Mesothelial cell of epicardium (in vitro differentiated cells): ENCODE measurements at places on chromosomes 7 and 10.
A peak's percentile ranks its signal among the peaks of the same experiment; 100 is the strongest.

DNA sequence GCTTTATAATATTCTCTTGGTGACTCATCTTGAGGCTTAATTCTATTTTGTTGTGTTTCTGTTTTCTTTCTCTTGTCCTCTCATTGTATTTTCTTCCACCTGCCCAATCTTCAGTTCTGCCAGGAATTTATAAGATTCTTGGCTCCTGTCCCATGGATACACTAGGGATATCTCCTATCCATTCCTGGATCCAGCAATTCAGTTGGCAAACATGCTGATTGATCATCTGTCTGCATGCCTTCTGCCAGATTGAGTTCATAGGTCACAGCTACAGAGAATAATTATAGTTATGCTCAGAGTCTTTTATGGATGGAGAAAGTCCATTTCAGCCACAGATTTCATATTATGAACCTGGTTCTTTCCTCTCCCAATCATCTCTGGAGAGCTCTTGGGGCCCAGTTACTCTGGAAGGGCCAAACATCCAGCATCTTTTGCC lies 140.4 kb upstream of the MAGI2 start:
- DNase-seq = no peak

GRCh38 chr10:73859428-73859783 lies 14.9 kb downstream of the CAMK2G start:
- DNase-seq = no peak

DNA sequence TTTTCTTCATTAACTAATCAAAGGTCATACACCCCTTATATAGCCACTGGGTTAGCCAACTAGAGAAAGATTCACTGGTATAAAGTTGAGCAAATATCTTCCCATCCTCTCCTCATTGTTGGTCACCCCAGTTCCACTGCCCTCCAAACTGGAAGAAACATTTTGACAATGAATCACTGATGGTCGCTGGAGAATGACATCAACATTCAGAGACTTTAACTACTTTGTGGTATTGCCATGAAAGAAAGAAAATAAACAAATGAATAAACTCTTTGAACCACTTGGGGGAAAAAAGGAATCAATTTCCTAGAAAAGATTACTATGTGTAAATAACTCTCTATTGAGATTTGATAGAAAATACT lies 23.4 kb downstream of the HYCC1 start:
- DNase-seq = no peak

DNA sequence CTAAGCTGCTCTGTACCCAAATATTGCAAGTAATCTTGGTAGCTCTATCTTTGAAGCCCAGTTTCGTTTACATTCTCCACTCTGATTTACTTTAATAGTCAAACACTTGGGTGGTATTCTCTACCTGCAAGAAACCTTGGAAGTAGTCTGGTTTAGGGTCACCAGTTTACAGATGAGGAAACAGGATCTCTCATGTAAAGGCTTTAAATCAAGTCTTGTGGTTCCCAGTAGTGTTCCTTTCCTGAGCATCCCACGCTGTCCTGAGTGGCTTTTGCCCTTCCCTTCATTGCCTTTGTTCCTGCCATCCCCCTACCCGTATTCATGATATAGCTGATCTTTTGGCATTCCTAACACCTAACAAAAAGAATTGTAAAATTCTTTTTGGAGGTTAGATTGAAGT lies 20.3 kb downstream of the EXOC4 start:
- DNase-seq = no peak

DNA sequence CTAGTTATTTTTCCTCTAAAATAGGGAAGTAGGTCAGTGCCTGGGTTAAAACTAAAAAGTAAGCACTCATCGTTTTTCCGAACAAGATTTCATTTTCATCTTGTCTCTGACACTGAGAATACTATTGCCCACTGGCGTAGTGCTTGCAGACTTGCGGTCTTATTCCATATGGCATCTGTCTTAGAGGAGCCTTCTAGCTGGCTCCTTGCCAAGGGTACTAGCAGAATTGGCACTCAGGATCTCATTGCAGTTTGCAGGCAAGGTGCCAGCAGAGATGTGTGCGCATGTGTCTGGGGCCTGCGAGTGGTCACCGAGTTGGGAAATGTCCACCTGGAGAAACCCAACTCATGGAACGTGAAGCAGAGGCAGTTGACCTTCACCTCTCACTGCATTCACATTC lies 143.4 kb downstream of the CELF2 start:
- DNase-seq = no peak

GRCh38 chr7:32293833-32294232 lies 196.3 kb downstream of the LSM5 start:
- no peak for DNase-seq

DNA sequence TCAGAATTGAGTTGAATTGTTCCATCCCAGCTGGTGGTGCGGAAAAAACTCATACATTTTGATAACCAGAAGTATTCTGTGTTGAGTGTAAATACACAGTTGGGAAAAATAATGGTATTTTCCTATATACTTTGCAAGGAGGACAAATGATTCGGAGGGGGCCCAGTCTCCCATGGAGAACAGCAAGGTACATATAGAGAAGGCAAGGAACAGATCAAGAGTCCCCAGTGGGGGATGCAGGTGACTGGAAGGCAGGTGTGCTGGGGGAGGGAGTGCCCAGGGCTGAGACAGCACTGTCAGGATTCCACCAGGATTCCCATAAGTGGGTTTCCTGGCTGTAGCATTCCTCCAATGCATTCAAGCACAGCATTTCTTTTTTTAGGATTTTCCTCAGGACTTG lies 10.8 kb upstream of the ADCY1 start:
- no peak for DNase-seq

DNA sequence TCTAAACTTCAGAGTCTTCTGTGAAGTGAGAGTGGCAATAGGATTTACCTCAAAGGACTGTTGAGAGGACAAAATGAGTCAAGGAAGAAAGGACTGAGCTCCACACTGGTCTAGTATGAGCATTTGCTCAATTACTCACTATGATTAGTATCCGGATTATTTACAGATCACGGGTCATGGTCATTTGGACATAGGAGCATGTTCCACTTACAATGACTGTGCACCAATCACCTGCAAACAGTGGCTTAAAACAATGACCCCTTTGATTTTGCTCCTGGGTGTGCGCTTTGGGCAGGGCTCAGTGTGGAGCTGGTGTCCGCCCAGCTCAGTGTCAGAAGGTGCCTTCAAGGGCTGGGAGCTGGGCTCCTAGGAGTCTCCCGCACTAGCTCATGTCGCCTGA lies 225.4 kb downstream of the TCERG1L start:
- no peak for DNase-seq

DNA sequence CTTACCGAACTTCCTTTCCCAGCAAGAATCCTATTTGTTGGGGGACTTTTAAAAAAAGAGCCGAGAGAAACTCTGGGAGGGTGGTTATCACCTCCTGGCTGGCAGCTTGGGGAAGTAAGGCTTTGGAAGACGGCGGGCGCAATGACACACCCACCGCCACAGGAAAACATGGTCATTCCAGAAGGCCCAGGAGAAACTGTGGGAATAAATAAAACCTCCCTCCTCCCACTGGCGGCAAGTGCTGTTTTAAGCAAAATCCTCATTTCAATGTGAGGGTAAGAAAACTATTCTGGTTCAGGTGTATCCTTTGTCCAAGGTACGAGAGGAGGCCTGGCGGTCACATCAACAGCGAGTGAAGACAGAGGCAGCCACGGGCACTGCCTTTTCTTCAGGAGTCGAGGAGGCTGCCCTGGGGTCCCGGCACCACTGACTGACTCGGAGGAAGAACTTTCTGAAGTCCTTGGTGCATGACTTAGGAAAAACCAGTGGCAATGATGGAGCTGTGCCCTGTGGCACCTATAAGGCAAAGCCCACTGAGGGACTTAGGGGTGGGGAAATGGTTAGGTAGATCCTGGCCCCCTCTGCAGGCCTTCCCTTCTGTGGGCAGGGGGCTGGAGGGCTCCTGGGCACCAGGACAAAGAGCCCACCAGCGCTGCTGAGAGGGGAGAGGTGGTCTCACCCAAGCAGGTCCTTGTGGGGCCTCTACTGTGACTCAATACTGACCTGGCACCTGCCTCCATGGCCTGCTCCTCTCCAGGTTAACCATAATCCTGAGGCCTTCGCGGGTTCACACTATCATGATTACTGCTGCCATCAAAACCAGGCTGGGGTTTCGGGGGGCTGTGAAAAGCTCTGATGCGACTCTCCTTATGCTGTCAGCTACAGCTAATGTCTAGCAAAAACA lies 21.4 kb downstream of the DNAJB12 start:
- DNase-seq = no peak

DNA sequence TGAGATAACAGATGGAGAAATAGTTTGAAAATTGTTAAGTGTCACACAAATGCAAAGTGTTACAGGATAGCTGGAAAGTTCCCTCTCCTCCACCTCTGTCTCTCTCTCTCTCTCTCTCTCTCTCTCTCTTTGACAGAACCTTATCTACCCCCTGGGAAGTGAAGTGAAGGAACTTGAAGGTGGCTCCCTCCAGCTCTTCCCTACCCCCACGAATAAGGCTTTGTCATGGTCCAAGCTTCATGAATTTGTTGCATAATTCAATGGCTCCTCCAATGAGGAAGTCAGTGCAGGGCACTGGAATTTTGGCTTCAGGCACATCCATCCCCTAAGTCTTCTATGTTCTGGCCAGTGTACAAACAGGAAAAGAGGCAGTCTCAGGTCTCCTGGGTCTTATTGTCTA lies 66.4 kb downstream of the CDHR3 start:
- DNase-seq = no peak

- DNase-seq = no peak
Observed at GRCh38 chr7:7526006-7526405, 9.7 kb downstream of the COL28A1 start.

DNA sequence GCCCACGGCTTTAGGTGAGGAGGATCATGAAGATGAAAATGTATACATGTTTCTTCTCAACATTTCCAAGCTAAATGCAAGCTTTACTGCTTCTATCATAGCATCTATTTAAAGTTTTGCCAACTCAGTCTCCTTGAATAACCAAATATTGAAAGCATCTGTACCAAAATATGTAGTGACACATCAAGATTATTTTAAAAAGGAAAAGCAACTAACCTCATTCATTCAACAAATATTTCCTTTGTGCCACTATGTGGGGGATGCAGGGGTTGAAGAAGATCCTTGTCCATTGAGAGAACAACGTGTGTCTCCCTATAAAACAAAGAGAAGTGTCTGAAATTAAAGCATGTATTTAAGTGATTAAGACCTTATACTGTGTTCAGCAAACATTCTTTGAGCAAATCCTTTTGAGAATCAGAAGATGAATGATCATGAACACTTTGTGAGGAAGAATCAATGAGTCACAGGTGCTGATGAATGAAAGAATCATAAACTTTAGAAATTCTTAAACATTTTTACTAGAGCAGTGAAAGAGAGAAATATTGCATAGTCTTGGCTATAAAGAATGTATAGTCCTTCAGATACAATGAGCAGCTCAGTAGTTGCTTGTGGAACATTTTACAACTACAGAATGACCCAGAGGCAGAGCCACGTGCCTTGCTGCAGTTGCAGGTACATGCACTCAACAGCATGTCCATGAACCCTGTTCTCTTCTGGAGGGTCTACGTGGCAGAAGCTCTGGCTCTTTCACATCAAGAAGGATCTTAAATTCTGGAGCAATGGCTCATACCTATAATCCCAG lies 13.9 kb downstream of the TAS2R60 start:
- DNase-seq = no peak

- DNase-seq = no peak
Observed at GRCh38 chr7:82376739-82377138, 66.8 kb downstream of the CACNA2D1 start.

- DNase-seq = no peak
Observed at GRCh38 chr7:110432061-110432553, 658.8 kb upstream of the LRRN3 start.

- no peak for DNase-seq
Observed at GRCh38 chr7:98703916-98704315, 86.8 kb downstream of the NPTX2 start.

GRCh38 chr7:149772956-149773434 lies 393 bp downstream of the ZNF467 start:
- DNase-seq = peak; percentile 62

DNA sequence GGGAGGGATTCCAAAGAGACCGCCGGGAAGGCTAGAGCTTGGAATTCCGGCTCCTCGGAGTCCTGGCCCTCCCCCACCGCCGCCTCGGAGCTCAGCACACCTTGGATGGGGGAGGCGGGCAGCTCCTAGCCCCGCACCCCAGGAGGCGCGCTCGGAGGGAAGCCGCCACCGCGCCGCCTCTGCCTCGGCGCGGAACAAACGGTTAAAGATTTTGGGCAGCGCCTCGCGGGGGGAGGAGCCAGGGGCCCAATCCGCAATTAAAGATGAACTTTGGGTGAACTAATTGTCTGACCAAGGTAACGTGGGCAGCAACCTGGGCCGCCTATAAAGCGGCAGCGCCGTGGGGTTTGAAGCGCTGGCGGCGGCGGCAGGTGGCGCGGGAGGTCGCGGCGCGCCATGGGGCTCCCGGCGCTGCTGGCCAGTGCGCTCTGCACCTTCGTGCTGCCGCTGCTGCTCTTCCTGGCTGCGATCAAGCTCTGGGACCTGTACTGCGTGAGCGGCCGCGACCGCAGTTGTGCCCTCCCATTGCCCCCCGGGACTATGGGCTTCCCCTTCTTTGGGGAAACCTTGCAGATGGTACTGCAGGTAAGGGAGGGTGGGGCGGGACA lies at the start of gene CYP26A1:
TSS of gene CYP26A1 (plus strand) at position 355 of the 608 bp plus-strand sequence. CDS start at position 397, 42 bp downstream.
- no peak for DNase-seq

DNA sequence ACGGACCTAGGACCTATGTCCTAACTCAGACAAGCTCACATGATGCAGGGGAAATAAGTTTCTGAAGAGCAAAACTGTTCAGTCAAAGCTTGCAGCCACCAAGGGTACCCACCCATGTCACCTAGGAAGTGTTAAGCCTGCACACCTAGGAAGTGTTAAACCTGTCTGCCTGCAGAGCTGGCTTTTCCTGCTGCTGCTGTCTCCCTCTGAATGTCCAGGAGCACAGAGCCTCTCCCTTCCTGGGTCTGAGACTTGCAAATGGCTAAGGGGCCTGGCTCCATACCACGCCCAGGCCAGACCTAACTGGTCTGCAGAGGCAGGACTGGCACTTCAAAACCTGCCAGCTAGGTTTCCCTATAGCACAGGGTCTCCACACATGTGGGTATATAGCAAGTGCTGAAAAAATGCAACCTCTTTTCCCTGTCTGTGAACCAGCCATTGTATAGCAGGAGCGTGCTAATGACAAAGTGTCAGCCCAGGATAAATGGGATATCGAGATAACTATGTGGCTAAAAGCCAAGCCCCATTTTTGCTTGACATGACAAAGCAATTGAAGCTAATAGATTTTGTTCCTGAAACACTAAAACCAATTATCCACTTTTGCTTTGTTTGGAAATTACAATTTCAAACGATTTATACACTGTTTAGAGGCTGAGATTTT lies 1.5 kb downstream of the GDF2 start:
- DNase-seq = no peak

DNA sequence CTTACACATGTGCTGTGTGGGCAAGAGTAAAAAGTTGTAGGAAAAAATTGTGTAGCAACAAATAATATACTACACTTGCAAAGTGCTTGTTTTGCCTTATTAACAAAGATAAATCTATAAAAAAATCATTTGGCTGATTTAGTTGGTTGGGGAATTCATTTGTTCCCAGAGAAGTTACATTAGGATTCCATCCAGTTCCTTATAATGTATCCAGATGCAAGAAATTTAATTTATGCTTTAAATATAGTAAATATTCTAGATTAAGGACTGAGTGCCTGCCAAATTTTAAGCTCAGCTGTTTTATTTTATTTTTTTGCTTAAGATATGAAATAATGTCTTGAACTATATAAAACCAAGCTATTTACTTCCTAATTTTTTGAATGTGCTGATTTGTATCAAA lies 1169.9 kb downstream of the NXPH1 start:
- no peak for DNase-seq

- no peak for DNase-seq
Observed at GRCh38 chr10:79066411-79067240, 2.1 kb upstream of the ZMIZ1 start.

GRCh38 chr7:99742737-99743394 lies 7.9 kb upstream of the CYP3A7 start:
- DNase-seq = no peak

GRCh38 chr10:124300224-124300623 lies 118.5 kb downstream of the OAT start:
- DNase-seq = no peak
